B cell (primary cell): ENCODE measurements at places on chromosomes 16 and 17.

GRCh38 chr17:45101883-45102811 lies 30.2 kb downstream of the PLCD3 start:
- no peak for DNase-seq

GRCh38 chr17:61660746-61661485 lies 69.9 kb upstream of the NACA2 start:
- DNase-seq, result no peak

DNA sequence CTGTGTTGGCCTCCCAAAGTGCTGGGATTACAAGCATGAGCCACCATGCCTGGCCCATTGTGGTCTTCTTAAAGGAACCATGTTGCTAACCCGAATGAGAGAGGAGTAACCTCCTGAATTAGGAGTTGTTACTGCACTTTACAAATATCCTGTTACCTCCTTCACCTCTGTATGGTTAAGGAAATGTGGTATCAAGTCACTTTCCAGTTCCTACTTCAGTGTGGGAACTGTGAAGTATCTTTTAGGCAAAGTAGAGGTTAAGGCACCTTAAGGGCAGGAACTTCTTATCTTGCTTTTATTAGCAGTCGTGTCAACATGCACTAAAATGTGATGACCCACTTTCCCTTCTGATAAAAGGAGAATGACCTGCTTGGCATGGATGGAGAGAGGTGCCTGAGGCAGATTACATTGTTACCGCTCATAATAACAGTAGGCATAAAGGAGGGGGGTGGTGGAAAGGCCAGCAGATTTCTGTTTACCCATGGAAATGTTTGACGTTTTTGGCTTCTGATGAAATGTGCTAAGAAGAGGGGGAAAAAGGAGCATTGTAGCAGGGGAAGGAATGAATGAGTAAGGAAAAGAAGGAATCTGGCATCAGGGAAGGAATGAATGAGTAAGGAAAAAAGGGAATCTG lies 28.5 kb downstream of the FTO start:
- no peak for DNase-seq

- DNase-seq, result no peak
Measured at GRCh38 chr17:37276475-37276874, 99.3 kb upstream of the C17orf78 start.

DNA sequence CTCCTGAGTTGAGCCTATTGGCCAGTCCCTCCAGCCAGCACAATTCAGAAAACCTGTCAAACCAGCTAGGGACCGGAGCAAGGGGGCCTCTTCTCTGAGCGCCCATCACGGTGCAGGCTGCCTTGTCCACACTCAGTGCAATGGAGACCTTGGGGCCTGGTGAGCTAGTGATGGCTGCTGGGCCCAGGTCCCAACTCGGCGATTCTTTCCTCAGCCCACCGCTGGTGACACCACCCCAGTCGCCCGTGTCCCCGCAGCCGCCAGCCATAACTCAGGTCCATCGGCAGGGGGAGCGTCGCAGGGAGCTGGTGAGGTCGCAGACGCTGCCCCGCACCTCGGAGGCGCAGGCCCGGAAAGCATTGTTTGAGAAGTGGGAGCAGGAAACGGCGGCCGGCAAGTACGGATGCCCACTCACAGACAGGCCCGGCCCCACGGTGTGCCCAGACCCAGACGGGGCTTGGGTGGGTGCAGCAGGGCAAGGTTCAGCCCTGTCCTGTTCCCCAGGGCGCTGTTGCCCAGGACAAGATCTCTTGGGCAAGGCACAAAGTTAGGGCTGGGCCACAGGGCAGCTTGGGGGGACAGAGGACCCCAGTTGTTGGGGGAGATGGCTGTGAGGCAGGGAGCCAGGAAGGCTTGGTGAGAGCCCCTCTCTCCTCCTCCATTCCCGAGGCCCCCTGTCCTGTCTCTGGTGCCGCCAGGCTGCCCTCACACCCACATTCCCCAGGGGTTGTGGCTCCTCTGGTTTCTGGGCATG lies 10.8 kb downstream of the SMTNL2 start:
- DNase-seq, result peak; percentile 57

DNA sequence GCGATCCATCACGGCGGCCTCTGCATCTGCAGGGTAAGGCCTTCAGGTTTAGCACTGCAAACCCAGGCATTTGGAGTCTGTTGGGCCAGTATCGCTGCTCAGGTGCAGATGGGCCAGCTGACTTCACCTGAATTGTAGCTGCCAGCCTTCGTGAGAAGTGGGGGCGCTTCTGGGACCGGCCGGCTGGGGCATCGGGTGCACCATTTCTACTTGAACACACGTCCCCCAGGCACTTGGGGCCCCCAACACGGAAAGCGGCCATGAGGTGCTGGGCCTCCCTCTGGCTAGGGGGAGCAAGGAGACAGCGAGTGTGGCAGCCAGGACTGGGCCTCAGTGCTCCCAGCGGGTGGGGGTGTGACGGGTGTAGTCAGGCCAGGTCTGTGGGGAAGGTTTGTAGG lies 767.6 kb downstream of the KCNJ18 start:
- no peak for DNase-seq

- DNase-seq, result no peak
Measured at GRCh38 chr17:32161029-32161428, 18.7 kb downstream of the RHOT1 start.

DNA sequence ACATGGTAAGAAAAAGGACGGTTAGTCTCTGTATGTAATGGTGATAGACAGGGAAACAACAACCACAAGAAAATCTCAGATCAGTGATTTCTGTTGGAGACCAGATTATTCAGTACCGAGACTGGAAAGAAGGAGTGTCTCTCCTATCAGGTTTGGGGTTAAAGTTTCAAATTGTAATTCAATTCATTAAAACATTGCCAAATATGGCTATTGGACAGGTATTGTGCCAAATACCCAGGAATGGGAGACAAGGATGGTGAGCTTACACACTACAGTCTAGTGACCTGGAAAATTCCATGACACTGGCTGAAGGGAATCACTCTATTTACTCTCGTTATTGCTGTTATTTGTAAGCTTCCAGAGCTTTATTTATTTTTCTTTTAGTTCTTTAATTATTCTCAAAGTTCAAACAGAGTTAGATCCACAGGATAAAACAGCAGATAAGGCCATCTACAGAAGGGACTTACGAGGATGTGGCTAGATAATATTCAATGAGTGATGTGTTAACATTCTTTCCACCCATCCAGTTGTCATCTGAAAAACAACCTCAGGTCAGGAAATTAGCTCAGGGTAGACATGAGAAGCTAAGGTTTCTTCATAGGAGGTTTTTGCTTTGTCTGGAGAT lies 25.1 kb upstream of the MMD start:
- DNase-seq, result no peak

GRCh38 chr16:54289242-54289944 lies 2.8 kb upstream of the IRX3 start:
- DNase-seq, result no peak

DNA sequence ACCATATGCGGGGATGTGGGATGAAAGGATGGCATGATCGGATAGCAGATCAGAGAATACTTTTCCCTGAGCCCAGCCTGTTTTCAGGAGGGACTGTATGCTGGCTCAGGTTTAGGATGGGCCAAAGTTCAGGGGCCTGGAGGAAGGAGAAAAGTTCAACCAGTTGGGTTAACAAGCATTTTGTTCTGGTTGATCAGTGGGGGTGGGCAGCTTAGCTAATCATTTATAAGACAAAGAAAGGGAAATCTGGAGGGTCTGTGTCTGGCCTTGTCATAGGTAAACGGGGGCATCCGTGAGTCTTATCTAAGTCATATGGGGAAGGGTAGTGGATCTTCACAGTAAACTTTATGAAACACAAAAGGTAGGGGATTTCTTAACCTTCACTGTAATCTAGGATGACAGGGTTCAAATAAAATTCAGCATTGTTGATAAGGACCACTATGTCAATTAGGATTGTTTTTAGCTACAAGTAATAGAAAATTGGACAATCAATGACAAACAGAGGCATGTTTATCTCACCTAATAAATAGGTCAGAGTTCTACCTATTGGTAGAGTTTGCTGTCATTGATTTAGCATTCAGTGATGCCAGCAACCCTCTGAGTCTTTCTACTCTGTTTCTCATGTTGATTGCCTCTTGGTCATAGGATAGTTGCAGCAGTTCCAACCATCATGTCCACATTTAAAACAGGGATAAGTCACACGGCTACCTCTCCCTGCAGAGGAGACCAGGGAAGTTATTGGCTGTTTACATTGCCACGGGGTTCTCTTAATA lies 11.4 kb downstream of the PCTP start:
- no peak for DNase-seq

- DNase-seq, result no peak
Measured at GRCh38 chr17:6450926-6451832, 6.9 kb downstream of the PIMREG start.

DNA sequence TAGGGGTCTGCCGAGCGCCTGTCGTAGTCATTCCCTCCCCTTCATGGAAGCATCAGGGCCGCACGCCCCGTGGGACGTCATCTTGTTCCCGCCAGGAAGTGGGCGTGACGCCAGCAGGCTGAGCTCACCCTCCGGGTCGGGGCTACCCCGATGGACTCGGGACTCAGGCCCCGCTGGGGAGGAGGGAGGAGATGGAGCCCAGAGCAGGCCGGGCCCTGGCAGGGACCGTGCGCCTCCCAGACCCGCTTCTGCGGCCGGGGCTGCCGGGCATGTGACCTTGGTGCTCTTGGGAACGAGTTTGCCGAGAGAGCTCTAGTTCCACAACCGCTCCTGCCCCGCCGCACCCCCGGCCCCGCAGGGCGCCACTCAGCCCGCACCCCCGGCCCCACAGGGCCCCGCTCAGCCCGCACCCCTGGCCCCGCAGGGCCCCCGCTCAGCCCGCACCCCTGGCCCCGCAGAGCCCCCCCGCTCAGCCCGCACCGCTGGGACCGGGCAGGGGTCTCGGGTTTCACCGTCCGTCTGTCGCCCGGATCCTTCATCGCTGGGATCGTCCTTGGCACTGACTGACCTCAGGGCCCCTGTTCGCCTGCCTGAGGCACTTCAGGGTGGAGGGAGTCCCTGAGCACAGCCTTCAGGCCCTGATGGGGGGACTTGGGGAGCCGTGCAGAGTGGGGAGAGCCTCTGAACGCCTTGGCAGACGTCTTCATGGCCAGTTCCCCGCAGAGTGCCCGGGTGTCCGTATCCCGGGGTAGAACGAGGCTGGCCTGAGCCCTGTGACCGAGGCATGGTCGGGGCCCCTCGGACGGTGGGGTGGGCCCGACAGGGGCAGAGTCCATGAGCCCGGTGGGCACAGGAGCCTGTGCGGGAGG lies 5.8 kb downstream of the CACNA1H start:
- no peak for DNase-seq

DNA sequence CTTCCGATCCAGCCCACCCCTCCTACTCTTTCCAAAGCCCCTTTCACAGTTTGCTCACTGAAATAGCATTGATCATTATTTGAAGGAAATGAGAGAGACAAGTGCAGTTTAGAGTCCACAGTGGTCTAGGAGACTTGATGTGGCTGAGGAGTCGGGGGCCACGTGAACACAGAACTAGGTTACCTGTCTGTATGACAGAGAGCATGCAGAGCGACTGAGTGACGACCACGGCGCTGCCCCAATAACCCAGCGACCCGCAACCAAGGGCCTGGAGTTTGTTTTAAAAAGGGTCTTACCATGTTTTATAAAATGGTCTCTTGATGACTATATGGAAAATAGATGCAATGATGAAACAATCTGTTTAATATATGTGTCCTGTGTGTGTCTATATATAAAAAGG lies 39.5 kb downstream of the NDEL1 start:
- DNase-seq, result no peak

DNA sequence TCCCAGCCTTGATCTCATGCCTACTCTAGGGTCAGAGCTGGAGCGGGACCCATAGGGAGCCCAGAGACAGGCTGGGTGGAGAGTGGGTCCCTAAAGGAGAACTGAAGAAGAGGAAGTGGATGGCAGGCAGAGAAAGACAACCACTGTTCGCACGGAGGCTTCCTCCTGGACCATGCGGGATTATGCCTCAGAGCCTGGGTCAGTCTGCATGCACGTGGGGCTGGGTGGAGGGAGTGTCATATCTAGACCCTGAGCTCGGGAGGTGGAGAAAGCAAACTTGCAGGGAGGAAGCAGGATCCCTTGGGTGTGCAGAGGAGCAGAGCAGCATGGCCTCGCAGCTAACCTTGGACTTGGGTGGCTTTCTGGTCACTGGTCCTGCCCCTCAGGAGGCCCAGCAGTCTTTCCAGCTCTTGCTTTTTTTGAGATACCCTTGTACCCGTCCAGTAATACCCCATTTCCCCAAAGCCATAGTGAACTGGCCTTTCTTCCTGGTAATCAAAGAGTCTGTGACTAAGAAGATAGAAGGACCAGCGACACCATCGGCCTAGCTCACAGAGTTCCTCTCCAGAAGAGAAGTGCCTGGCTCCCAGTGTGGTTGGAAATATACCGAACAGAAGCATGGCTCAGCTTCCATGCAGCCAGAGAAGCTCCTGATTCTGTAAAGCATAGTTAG lies 344.2 kb downstream of the CPPED1 start:
- peak; percentile 50 for DNase-seq

GRCh38 chr16:24745791-24746190 lies 16.3 kb downstream of the TNRC6A start:
- no peak for DNase-seq

- no peak for DNase-seq
Measured at GRCh38 chr16:56369202-56369601, 56.1 kb downstream of the AMFR start.

- no peak for DNase-seq
Measured at GRCh38 chr16:73848993-73849392, 447.6 kb upstream of the PSMD7 start.

DNA sequence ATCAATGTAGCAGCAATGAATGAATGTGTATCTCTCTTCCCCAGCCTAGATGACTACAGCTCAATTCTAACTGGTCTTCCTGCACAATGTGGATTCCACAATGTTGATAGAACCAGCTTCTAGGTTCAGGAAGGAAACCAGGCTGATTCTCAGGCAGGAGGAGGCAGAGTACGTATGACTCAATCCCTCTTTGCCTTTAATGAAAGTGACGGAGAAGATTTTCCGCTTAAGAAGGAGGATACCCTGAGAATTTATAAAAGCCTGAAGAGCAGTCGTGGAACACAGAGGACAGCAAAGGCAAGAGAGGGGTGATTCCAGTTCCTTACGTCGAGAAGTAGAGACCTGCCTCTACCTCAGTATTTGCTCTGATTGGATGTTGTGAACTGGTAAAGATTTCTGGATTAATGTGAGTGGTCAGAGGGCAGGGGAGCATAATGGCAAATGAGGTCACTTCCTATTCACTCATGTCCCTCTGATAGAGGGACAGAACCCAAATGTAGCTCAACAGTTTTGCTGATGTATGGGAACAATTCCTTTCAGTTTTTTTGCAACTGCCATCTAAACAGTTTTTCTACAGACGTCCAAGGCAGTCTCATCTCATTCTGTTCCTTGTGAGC lies 15.0 kb upstream of the SLC16A11 start:
- no peak for DNase-seq

GRCh38 chr17:73679476-73679875 lies 35.2 kb upstream of the SDK2 start:
- DNase-seq, result no peak

DNA sequence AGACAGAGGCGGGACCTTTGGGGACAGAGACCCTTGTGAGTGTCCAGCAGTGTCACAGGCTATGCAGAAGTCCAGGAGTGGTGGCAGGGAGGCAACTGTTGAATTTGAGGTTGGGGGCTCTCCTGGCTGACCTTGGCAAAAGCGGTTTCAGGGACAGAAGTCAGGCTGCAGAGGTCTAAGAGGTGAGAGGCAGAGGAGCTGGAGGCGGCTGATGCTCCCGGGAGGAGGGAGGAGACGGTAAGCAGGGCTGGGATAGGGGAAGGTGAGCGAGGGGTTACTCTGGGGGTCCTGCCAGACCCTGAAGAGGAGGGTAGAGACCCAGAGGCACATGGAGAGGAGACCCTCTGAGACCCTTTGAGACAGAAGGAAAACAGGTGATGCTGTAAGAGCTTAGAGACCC lies 5.2 kb downstream of the EPOP start:
- no peak for DNase-seq
